ENCODE measurements at places on chromosomes 6 and 20.

DNA sequence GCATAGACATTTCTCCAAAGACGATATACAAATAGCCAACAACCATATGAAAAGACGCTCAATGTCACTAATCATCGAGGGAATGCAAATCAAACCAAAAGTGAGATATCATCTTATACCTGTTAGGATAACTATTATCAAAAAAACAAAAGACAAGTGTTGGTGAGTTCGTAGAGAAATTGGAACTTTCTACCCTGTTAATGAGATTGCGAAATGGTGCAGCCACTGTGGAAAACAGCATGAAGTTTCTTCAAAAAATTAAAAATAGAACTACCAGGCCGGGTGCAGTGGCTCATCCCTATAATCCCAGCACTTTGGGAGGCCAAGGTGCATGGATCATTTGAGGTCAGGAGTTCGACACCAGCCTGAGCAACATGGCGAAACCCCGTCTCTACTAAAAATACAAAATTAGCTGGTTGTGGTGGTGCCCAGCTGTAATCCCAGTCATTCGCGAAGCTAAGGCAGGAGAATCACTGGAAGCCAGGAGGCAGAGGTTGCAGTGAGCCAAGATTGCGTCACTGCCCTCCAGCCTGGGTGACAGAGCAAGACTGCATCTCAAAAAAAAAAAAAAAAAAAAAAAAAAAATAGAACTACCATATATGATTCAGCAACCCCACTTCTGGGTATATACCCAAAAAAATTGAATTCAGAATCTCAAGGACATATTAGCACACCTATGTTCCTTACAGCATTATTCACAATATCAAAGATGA, 170.0 kb upstream of the ZNF184 start:
- DNase-seq, result no peak

DNA sequence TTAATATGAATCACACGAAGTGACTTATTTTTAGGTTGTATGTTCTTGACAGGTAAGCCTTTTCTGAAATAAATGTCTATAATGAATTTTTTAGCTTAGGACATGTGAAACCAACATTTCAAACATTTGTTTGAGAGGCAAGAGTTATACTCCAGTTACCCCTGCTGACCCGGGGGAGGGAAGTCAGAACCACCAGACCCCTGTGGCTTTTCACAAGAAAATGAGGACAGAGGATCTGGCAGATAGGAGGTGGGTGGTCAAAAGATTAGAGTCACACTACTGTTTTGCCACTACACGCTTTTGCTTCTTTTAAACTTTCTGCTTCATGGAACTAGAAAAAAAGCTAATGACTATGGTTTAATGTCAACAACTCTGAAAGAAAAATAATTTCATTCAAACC, 27.5 kb upstream of the ADGRF4 start:
- DNase-seq, result no peak

GRCh38 chr20:15036948-15037347, 699.5 kb upstream of the FLRT3 start:
- DNase-seq, result no peak

GRCh38 chr6:87078983-87079616, 15.8 kb downstream of the CGA start:
- peak; percentile 56 for DNase-seq

DNA sequence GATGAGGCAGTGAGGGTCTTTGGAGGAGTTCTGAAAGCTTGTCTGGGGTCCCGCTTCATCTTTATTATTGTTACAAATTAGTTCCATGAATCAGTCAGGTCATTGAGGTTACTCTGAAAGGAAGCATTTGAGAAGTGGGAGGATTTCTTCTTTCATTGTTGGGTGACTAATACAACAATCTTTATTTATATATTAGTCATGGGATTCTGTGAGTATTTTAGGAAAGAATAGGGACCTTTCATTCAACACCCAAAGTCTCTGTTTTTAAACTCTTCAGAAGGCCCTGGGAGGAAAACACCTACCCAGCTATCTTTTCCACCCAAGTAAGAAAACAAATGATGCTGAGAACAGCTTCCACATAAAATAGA, 98.3 kb downstream of the SOD2 start:
- DNase-seq, result no peak

DNA sequence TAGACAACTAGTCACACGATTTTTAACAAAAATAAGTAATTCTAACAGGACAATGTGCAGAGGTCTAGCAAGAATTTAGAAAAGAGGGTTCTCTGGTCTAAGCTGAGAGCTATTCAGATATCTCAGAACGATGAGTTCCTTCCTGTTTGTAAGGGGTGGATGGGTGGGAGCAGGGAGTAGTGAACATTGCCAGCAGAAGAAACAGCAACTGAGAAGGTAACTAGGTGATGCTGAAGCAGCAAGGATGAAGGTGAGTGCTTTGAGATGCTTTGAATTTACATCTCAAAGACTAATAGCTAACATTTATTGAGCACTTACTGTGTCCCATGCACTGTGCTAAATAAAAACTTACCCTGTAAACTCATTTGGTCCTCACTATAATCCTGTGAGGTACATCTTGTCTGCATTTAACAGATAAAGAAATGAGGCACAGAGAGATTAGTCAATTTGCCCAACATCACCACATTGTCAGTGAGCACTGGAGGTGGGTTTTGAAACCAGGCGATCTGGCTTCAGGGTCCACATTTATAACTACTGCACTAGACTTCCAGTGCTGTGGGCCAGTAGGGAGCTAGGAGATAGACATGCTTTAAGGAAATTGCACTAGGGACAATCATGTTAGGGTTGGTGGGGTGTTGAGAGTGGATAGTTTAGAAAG, 15.7 kb downstream of the BRD2 start:
- DNase-seq, result no peak

GRCh38 chr6:123393331-123393730, 243.4 kb downstream of the TRDN start:
- DNase-seq, result no peak

DNA sequence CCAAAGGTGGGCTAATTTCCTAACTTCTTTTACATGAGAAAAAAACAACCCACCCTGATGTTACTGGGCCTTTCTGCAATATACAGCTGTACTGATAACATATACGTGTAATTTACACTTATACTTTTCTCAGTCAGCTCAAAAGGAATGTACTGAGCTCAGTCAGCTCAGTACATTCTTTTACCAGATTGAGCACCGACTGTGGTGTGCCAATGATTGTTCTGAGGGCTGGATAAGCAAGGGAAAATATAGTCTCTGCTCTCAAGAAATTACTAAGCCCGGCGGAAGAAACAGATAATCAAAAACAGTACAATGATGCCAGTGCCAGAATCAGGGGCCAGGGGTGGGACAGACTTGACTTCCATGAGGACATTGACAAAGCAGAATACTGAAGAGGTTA, 10.0 kb upstream of the BLOC1S5 start:
- DNase-seq, result no peak

DNA sequence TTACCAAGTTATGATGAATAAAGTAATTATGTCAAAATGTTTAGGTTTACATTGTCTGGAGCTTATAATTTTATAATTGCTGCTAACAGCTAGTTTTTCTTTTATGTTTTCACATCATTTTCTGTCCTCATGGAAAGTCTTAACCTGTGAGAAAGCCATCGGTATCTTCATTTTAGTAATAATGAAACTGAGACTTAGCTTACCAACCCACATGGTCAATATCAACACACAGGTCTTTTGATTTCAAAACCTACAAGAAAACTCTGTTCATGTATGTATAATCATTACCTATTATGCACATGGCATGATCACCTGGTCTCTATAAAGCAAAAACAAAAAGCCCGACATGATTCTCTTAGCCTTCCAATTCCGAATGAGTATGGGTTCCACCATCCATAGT, 61.9 kb downstream of the KCNQ5 start:
- DNase-seq, result no peak

GRCh38 chr20:63753381-63753780, 13.8 kb downstream of the SLC2A4RG start:
- DNase-seq, result no peak

GRCh38 chr6:20688710-20689500, 154.6 kb downstream of the CDKAL1 start:
- DNase-seq, result no peak

DNA sequence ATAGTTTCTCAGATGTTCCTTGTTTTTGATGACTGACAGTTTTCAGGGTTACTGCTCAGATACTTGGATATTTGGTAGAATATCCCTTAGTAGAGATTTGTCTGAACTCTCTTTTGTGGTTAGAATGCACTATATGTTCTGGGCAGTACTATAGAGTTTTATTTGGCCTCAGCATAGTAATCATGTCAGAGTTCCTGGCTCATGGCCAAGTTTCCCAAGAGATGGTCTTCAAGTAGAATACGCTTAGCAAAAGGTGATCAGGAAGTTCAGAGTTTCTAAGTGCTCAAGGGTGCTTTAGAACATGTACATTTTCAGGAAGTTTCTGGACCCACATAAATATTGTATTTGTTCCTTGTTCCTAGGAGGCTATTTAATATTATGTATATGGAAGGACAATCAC, 1209.7 kb upstream of the GJE1 start:
- DNase-seq, result no peak

- DNase-seq, result no peak
These were observed 199.5 kb upstream of the FAM83B start for GRCh38 chr6:54646951-54647664.

DNA sequence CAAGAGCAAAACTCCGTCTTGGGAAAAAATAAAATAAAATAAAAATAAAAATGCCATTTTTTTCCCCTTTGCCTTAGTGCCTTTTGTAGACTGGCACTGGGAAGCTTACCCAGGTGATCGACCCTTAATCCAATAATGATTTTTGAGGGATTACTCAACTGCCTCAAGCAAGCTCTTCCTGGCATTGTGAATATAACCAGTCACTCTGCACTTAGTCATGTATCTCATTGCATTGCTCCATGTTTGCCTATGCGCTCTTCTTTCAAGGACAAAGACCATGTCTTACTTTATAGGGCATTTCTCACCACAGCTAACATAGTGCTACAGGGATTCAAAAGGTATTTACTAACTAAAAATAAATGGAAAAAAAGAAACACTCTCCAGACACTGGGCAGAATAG, 13.0 kb downstream of the GFOD1 start:
- no peak for DNase-seq

- DNase-seq, result no peak
These were observed 182.5 kb downstream of the ATXN1 start for GRCh38 chr6:16578695-16579285.

GRCh38 chr6:29593199-29593855, 8.4 kb downstream of the OR2H2 start:
- DNase-seq, result no peak

- no peak for DNase-seq
These were observed 108.6 kb downstream of the CDYL start for GRCh38 chr6:4884646-4885340.

DNA sequence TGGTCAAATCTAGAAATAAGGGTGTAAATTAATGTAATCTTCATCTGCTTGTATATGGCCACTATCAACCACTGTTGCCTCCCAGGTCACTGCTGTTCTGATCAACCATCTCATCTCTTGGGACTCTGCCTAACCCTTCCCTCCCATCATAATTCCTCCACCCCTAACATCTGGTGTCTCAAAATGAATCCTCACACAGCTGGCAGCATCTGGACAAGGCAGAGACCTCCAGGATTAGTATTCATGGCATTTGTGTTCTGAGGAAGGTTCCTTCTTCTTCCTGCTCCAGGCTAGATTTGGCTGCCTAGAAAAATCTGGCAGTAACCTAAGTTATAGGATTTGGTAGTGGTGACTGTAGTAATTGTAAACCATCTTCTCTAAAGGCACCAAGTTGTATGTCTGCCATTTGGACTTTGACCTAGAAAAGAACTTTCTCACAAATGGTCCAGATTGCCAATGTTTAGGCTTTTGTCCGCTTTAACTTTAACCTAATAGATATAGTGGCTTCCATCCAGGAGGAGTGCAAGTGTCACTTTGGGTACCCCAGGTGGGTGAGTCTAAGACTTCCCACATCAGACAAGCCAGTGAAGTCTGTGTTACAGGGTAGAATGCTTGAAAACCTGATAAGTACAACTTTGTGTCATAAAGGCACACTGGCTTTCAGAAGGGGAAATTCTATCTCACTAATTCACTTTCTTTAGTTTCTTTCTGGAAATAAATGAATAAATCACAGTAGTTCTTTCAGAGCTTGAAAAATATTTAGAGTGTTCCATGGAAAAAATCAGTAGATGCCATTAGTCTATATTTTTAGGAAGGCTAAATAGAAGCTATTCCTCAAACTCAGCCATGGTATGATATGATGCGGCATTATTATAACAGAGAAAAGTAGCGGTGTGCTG, 3.0 kb upstream of the PHACTR2 start:
- no peak for DNase-seq

DNA sequence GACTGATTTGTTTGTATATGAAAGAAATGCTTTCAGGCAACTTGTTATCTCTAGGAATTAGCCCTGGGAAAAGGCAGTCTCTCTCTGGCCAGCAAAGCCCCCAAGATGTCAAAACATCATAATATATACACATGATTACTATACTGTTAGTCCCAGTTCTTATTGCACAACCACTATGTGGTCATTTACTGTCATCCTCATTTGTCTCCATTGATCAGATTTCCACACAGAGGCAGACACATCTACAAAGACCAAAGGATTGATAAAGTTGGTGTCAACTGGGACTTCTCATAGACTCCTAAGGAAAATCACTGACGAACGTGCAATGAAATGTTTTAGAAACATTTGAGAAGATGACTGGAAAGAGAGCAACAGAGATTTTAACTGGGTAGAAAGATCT, 71.9 kb upstream of the POPDC3 start:
- no peak for DNase-seq

DNA sequence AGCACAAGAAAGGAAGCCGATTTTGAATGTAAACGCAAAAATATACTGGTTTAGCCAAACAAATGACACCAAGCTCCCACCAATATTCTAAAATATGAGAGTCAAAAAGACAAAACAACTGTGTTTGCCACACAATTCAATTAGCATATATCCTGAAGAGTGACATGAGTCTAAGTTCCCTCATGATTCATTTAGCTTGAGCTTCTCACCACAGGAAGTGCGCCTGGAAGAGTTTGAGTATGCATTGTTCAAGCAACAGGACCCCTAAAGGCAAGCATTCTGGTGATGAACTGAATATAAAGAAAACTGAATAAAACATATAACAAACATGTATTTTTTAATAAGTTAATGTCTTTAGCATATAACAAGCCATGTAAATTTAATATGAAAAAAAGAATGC, 115.2 kb upstream of the RUNX2 start:
- no peak for DNase-seq

GRCh38 chr6:2378891-2379652, 133.7 kb upstream of the GMDS start:
- no peak for DNase-seq

- DNase-seq, result no peak
These were observed 87.0 kb upstream of the BMP2 start for GRCh38 chr20:6680441-6680840.

- no peak for DNase-seq
These were observed 67.2 kb downstream of the MAP3K5 start for GRCh38 chr6:136725124-136725523.

DNA sequence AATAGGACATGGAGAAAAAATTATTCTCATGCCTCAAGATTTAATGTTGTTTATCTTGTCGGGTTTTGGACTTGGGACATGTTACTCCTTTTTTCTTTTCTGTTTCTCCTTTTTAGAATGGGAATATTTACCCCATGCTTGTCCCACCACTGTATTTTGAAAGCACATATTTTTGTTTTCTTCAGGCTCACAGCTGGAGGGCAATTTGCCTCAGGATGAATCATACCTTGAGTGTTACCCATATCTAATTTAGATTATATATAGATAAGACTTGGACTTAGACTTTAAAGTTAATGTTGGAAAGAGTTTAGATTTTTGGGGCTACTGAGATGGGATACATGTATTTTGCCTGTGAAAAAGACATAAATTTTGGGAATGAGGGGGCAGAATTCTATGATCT, 541.6 kb upstream of the MAN1A1 start:
- DNase-seq, result no peak
